Right renal pelvis (tissue), 4 donors: ENCODE measurements at places on chromosomes 13 and 19.
A peak's percentile ranks its signal among the peaks of the same experiment; 100 is the strongest.

GRCh38 chr19:13244920-13245319 is 94.7 kb downstream of the IER2 start:
- DNase-seq, result no peak

- DNase-seq, result no peak
These were observed 63.5 kb upstream of the SERP2 start for GRCh38 chr13:44309794-44310757.

DNA sequence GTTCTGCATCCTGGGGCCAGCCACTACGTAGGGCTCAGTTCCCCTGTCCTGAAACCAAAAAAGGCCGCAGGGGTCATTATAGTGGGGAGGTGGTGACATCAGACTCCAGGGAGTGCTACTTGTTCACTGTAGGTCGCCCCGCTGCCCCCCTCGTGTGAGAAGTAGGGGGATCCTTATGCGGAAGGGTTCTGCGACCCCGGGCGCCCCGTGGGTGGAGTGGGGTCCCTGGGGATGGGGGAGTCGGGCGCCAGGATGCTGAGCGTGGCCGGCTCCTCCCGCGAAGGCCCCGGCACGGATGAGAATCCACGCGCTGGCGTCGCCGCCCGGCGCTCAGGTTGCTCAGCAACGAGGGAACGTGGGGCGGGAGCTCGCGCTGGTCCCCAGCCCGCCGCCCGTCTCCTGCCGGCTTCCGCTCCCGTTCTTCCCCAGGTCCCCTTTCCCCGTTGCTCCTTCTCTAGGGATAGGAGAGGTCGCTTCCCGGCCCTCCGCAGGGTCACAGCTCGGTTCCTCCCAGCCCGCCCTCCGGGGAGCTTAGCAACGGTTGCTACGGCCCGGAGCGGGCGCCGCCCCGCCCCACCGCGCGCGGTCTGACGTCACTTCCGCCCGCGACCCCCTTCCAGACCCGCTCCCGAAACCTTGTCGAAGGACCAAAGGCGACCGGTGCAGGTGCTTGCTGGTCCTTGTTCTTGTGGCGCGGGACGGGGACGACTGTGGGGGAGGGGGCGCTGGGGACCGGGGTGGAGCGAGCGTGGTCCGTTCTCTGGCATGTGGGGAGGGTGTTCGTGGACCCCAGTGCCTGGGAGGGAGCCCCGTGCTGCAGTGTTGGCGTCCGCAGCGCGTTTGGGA is at the start of gene NAT14:
Gene NAT14, plus strand, starts transcription at position 596 of the 846 bp plus-strand sequence. CDS start 521 bp downstream, outside the sequence.
- DNase-seq, result peak; percentile 86

DNA sequence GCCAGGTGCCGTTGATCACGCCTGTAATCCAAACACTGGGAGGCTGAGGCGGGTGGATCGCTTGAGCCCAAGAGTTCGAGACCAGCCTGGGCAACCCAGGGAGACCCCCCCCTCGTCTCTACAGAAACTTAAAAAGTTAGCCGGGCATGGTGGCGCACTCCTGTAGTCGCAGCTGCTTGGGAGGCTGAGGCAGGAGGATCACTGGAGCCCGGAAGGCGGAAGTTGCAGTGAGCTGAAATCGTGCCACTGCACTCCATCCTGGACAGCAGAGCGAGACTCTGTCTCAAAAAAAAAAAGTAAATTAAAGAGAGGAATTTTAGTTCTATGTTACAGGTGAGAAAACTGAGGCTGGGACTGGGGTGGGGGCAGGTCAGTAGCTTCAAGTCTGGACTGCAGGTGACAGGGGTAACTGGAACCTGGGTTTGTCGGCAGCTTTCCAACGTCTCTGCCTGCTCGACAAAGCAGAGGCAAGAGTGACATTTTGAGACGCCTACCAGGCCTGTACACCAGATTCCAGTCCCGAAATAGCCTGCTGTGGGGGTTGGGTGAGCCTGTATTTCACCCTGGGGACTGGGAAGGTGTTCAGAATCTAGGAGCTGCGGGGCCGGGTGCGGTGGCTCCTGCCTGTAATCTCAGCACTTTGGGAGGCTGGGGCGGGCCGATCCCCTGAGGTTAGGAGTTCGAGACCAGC is 1.2 kb downstream of the SELENOW start:
- DNase-seq, result no peak

DNA sequence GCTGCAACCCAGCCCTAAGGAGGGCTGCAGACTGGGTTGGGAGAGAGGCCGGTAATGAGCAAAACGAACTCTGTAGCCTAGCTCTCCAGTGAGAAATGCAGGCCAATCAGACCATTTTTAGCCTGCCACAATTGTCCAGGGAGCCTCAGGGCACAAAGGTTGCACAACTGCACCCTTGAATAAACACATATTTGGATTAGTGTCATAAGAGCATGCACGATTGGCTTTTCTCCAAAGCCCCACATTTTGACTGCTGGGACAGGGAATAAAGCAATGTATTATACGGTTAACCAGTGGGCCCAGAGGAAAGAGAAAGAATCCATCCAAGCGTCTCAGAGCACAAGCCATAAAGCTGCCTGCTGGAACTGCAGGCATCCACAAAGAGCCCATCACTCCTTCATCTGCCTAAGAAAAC is 729.4 kb upstream of the SGCG start:
- DNase-seq, result peak; percentile 18

DNA sequence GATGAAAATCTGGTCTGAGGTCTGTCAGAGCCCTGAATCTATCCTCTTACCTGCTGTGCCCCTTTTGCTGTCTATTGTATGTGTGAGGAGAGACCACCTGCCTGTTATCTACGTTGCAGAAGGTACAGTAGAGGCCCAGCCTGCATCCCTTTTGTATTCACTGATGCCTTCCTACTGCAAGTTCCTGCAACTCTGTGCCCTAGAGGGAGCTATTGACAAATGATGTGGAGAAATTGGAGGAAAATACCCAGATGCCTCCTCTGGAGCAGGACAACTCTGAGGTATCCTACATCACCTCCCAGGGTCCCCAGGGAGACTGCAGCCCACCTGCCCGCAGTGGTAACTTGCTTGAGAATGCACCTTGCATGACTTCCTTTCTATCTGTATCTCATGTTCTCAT is 33.7 kb downstream of the SIAH3 start:
- no peak for DNase-seq

DNA sequence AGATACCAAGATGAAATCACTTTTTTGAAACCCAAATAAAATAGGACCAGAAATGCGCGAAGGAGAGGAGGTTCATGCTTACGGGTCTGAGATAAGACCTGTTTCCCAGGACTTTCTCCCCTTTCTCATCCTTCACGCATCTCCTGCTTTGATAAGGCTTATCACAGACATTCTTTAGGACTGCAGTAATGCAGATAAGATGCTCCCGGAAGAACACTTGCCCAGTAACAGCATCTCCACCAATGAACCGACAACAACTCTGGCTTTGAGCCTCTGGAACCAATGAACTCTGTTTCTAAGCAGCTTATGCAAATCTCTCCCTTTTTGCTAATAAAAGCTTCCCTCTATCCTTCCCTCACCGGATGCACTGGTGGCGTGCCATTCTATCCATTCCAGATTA is 783.4 kb upstream of the ARGLU1 start:
- DNase-seq, result no peak

- no peak for DNase-seq
These were observed 33.9 kb upstream of the CCNE1 start for GRCh38 chr19:29777781-29778309.

GRCh38 chr19:31817971-31818797 is 468.9 kb upstream of the TSHZ3 start:
- no peak for DNase-seq

DNA sequence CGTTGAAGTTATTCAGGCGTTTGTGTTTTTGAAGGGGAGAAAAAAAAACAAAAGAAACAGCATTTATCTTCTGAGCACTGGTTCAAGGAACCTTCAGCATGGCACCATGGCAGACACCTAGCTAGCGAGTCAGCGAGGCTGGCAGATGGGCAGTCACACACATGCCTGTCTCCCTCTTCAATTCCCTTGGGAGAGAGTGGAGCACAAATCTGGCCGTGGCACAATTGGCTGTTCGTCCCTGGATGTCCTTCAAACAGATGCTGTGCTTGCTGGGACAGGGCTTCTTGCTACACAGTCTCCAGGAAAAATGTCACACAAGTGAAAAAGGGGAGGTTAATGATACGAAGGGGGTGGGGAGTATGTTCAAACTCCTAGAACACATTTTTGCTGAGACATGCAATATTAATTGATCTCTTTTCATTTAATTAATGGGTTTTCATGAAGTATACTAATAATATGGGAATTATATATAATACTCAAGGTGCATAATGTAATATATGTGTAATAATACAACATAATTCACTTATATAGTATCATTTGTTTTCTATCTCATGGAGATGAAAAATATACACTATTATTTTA is 1674.5 kb upstream of the SLC10A2 start:
- no peak for DNase-seq

- no peak for DNase-seq
These were observed 58.1 kb downstream of the MRPL57 start for GRCh38 chr13:21234526-21234925.

DNA sequence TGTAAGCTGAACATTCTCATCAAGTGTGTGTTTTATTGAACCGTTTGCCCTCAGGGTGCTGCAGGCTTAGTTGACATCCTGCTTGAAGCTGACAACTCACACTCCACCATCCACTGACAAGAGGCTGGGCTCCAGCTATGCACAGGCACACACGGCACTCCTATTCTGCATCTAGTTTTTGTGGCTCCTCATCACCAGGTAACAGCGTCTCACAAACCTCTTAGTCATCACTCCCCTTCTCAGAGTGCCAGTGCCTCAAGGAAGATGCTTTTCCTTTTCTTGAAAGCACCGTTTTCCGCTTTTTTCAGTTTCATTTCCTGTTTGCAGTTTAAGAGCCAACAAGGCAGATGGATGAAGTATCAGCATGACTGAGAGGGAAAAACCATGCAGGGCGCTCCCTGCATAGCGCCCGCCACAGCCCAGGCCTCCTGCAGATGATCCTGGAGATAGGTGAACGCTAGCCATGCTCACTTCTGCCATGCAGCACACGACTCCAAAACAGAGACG is 491.2 kb downstream of the COG6 start:
- DNase-seq, result no peak

GRCh38 chr19:34471906-34472700 is 9.5 kb upstream of the WTIP start:
- DNase-seq, result no peak

DNA sequence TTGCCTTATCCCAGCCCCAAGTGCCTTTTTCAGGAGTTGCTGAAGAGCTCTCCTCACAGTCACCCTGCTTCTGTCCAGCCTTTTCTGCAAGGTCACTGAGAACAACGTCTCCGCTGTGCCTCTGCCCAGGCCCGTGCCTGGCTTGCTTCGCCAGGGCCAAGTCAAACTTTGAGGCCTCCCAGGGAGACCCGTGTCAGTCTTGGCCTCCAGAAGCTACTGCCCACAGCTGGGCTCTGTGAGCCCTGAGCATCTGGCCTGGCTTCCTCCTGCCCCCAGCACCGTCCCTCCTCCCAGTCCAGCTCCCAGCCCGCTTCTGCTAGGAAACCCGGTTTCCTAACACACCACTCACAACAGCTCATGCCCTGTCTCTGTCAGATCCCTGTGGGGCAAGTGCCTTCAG is 165.9 kb downstream of the TEX29 start:
- no peak for DNase-seq

- no peak for DNase-seq
These were observed at the start of gene METTL21C for GRCh38 chr13:102694937-102695336. TSS of gene METTL21C (minus strand) at chr13:102695044. CDS start at chr13:102694498, 546 bp downstream.

DNA sequence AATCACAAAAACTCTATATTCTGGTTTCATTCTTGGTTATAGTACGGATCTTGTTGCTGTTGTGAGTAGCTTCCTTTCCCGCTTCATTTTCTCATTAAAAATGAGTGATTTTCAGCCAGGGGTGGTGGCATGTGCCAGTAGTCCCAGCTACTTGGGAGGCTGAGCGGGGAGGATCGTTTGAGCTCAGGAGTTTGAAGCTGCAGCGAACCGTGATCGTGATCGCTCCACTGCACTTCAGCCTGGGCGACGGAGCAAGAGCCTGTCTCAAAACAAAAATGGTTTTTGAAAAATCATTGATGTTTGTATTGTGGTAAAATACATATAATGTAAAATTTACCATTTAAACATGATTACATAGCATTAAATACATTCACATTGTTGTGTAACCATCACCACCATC is 71.6 kb upstream of the TM9SF2 start:
- DNase-seq, result no peak

DNA sequence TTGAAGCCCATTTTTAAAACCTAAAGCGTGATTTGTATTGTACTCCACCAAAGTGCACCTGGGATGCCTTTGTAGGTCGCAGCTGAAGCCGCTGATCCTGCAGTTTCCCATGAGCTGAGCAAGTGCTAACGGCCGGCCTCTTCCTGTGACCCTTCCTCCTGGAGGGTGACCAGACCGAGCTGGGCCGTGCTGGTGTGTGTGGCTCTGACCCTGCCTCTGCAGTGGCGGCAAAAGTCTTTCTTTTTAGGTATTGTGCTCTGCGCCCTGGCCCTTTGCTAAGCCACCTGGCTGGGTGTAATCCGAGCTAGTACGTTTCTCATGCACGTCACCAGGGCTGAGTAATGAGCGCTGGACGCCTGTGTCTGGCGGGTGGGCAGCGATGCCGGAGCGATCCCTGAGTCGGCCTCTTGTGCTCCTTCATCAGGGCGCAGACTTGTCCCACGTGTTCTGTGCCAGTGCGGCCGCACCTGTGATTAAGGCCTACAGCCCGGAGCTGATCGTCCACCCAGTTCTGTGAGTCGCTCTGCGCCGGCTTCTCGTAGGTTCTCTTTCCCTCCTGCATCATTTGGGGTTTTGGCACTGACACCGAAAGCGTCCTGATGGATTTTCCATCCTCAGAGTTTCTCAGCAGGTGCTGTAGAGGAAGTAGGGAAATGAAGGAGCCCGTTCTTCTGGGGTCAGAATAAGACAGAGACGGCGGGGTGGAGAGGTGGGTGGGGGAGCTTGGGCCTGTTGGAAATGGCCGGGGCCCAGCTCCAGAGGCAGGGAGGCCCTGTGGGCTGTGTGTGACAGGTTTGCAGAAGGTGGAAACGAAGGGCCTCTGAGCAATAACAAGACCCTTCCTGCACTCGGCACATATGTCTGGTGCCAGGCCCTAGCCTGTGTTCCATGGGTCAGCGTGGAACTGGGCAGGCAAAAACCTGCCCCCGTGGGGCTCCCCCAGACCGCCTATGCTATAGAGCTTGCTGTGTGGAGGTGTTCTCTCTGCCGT is 9.7 kb downstream of the NAXD start:
- no peak for DNase-seq

DNA sequence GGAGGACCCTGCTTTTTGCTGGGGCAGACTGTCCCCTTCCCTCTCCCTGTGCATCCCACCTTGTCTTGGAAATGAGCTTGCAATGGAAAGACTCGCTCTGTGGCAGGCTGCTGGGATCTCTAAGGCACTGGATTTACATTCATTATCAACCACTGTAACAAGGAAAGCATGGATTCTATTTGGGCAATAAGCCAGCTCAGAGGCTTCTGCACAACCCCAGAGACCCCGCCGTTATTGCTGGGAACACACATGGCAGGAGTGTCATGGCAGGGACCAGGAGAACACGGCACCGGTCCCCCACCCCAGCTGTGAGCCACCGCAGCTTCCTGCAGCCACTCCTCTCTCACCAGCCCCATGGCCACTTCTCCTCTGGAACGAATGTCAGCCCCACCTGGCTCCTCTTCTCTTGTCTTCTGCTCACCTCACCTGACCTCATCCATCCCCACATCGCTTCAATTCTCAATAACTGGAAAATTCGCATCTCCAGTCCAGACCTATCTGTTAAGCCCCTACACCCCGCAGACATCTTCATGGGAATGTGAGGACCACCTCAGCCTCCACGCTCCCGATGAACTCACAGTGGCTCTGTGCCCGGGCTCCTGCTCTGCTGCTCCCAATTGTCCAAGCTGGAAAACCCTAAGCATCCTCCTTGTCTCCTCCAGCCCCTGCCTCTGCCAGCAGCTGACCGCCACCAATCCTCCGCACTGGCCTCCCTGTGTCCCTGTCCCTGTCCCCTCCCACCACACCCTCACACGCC is 181.5 kb downstream of the USP12 start:
- DNase-seq, result no peak
